ENCODE measurements at places on chromosomes 7 and 10.

- no peak for DNase-seq
These were observed 458.1 kb downstream of the AUTS2 start for GRCh38 chr7:70056363-70056762.

DNA sequence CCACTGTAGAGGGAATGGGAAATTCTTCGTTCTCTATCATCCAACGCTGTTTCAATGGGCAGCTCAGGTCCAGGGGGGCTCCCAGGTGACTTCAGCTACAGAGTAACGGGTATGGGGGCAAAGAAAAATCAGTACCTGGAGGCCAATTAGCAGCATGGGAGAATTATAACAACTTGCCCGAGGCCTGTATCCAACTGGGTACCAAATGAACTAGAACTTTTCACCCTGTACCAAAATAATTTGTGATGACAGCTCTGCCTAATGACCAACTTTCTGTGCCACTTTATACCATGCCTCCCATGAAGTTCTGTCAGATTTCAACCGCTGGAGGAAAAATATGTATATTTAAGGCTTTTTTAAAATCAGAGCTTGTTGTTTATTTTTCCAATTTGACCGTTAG is 467.1 kb downstream of the PARD3 start:
- DNase-seq = no peak

- no peak for DNase-seq
These were observed 152.2 kb downstream of the CYP26A1 start for GRCh38 chr10:93225938-93226337.

GRCh38 chr10:102729029-102730026 is 14.4 kb upstream of the WBP1L start:
- peak; percentile 44 for DNase-seq

DNA sequence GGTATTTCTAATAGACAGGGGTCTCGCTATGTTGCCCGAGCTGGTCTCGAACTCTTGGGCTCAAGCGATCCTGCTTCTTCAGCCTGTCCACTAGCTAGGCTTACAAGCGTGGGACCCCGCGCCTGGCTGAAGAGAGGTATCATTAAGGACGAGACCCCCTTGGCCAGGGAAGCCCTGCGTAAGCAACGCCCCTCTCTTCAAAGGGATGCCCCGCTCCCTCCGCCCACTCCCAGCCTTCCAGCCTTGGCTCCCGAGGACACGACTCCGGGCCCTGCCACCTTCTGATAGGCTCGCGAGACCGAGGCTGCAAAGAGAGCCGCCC is 220 bp upstream of the ZKSCAN5 start:
- no peak for DNase-seq

DNA sequence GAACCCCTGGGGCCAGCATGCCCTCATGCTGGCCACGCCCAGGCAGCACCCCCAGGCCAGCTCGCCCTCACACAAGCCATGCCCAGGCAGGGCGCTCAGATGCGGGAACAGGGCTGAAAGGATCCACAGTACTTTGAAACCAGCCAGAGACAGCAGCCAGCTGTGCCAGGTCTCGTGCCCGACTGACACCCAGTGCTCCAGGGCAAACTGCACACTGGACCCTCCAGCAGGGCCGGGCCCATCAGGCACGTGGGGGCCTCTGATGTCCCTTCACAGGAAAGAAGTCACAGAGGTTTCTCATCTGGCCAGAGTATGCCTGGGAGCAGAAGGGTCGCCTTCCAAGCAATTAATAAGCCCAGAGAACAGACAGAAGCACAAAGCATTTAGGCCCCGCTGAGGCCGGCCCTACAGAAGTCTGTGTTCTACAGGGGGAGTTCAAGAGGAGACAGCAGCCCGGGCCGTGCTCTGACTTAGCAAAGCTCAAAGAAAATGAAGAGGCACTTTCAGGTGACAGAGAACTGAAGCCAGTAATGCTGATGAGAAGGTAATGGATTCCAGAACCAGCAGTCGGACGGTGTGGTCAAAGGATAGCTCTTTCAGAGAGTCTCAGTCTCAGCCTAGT is 21.4 kb downstream of the MAD1L1 start:
- DNase-seq = no peak

DNA sequence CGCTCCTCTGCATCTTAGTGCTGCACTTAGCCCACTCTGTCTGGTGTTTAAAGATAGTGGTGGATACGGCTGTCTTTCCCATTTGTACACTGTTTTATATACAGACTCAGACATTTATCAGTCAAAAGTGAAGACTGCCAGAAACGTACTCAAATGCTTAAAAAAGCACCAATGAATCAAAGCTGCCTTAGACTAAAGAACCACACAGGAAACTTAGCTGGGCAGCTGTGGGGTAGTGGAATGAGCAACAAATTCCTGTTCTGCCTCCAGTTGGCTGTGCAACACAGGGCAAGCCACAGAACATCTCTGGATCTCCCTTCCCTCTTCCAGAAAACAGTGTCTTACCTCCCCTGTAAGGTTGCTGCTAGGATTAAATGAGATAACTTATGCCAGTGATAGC is 76.0 kb downstream of the ATXN7L1 start:
- no peak for DNase-seq

All from GOT3 (cell line).